ENCODE measurements at places on chromosomes 3 and 15.

DNA sequence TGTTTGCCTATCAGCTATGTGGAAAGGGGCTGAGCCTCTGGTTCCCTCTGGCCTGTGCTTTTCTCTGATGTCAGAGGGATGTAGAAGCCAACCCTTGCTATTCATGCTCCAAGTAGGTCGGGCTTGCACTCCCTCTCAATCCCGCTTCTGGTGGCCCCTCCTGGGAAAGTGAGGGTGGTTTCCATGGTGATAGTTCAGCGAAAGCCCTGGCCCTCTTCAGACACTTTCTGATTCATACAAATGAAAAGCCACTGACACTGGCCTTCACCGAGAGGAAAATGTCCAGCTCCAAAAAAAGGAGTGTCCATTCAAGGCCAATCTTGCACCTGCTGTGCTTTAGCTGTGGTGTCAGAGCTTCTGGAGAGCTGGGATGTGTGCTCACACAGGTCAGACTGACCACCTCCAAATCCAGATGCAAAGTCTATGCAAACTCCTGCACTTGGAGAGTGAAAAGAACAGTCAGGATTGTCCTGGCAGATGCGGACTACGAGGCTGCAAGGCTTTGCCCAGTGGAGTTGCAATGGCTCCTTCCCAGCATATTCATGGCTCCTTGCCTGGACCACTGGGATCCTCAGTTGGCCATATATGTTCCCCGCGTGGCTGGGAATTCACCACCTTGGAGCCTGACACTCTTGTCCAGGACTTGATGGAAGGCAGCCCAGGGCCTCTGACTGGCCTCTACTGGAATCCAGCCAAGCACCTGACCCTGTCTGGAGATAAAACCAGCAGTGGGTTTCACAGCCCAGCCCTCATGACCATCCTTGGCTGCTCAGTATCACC is 96.6 kb downstream of the CEMIP start:
- DNase-seq: no peak

DNA sequence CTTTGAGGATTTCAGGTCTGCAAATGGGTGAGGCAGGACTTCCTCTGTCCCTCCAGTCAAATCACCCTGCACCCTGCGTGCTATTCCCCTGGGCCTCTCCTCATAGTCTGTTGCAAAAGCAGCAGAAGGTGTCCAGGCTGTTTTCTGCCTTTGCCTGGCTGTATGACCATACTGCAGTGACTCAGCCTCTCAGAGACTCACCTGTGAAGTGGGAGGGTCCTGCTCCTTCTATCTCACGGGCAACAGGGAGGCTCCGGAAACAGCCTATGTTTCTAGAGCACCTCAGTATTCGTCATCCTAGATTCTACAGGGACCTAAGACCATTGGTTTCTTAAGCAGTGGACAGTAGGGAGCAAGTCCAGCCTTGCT is 216.4 kb downstream of the TLE3 start:
- no peak for DNase-seq

- DNase-seq: no peak
Measured at GRCh38 chr3:138901567-138901966, 45.4 kb downstream of the FOXL2 start.

GRCh38 chr15:75720787-75721479 is 8.3 kb upstream of the CSPG4 start:
- DNase-seq: no peak

DNA sequence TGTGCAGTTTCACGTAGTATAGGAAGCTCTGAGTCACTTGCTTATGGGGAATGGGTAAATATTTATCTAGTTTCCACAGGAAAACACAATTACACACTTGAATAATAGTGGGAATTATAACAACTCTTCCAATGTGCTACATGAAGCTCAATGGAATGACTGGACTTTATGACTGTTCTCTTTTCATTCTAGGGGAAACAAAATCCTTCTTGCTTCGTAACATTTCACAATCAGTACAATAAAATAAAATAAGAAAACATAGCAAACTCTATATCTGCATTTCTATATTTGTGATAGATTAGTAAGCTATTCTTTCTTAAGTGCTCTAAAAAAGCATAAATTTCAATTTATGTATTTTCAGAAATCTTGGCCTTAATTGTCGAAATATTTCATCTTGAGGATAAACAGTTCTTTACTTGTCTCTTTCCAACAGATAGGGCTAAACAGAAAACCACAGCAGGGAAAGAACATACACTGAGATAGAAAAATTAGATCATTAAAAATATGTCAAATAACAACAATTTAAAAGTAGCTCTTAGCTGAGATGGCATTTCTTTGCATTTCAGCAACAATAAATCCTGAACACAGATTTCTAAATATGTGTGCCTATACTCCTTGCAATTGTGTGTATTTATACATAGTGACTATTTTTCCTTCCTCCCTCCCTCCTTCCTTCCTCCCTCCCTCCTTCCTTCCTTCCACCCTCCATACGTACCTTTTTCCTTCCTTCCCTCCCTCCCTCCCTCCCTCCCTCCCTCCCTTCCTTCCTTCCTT is 395.5 kb upstream of the KCNMB2 start:
- DNase-seq: no peak

- DNase-seq: peak; percentile 31
Measured at GRCh38 chr15:89760303-89761008, 9.4 kb upstream of the MESP1 start.
